ENCODE measurements at places on chromosomes 3 and 15.

DNA sequence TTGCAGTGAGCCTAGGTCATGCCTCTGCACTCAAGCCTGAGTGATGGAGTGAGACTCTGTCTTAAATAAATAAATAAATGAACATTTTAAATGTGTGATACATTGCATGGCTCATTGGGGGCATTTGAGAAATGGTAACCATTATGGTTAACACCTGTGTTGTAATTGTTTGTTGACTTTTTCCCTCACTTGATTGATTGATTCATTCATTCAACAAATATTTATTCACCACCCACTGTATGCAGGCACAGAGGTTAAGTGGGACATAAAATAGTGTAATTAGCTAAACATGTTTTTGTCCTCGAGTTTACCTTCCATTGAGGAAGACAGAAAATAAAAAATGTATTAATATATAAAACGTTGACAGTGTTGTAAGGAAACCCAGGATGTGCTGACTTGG is 127.1 kb upstream of the ANKRD28 start:
- no peak for DNase-seq

GRCh38 chr15:53384417-53384816 is 375.0 kb downstream of the WDR72 start:
- no peak for DNase-seq

- DNase-seq, result peak; percentile 14
Measured at GRCh38 chr3:114525278-114525677, 231.4 kb downstream of the TIGIT start.

- DNase-seq, result no peak
Measured at GRCh38 chr3:55623786-55624185, 136.7 kb upstream of the WNT5A start.

GRCh38 chr15:80509800-80510199 is 105.6 kb downstream of the ARNT2 start:
- no peak for DNase-seq

DNA sequence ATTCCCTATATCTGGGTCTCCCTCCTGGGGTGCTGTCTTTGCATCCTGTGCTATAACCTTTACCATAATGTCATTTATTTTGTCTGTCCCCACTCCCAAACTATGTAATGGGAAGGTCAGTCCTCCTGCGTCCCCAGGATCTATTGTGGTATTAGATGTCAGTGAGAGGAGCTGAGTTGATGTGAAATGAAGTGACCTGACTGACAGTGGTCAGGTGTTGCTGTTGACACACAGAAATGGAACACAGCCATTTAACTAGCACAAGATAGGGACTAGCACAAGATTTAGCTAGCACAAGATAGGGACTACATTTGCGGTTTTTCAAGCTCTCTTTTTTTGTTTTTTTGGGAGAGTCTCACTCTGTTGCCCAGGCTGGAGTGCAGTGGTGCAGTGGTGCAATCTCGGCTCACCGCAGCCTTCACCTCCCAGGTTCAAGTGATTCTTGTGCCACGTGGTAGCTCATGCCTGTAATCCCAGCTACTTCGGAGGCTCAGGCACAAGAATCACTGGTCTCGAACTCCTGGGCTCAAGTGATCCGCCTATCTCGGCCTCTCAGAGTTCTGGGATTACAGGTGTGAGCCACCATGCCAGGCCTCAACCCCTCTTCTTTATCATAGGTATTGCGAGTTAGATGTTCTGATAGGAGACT is 5.2 kb downstream of the NGRN start:
- no peak for DNase-seq

- no peak for DNase-seq
Measured at GRCh38 chr3:151856118-151856517, 17.3 kb upstream of the SUCNR1 start.

DNA sequence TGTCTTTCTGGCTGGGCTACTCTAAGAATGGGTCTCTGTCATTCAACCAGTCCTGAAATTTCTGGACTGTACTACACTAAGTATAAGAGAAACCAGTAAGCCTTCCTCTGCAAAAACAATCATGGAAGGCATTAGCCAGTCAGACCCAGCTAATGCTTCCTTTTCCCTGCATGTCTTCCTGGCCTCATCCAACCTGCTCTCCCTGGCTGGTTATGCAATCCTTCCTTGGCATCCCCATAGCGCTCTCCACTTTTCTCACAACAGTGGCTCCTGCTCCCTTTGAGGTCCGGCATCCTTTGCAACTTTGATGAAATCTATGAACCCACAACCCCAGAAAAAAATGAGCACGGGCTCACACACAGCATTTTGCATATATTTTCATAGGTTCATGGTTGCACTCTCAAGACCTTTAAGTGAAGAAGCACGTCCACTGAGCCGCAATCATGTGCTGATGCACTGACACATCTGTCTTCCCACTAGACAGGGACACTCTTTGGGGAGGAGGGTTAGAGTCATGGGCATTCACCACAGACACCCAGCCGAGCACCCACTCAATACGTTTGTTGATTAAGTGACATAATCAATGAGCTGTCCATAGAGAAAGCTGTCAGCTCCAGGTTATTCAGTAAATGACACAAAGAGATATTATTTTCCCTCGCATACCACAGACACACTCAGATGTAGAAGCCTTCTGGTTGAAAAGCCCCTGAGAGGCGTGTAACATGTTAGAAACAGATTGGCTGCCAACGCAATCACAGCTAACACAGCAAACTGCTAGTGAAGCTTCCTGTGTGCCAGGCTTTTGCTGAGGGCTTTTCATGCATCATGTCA is 66.7 kb downstream of the PLD1 start:
- DNase-seq, result no peak

- no peak for DNase-seq
Measured at GRCh38 chr3:24588629-24589512, 94.2 kb upstream of the THRB start.

- no peak for DNase-seq
Measured at GRCh38 chr3:177882124-177882648, 654.0 kb upstream of the KCNMB2 start.

DNA sequence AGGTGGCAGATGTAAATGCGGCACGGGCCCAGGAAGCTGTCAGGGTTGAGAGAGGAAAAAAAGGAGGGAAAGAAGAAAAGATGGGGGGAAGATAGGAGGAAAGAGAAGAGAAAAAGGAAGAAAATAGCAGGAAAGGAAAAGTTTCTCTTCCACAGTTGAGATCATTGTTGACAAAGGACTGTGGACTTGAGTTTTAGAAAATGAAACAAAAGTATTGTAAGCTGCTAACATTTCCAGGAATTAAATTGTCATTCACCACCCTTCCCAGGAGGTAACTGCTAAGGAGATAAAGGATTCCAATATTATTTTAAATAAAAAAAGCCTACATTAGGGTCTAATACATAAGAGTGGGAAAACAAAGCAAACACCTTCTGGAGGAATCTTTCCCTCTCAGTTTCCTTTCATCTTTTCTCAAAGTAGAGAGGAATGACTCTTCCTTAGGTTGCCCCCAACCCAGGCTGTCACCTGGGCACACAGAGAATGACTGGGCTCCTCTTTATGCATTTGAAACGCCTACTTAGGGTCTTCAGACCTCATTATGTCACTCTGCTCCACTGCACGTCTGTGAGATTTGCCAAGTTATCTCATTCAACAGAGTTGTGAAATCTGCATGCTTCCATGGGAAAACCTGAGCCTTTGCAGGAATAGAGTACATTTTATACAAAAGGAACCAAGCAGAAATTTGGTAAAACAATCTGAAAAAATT is 194.0 kb downstream of the TNIK start:
- no peak for DNase-seq

DNA sequence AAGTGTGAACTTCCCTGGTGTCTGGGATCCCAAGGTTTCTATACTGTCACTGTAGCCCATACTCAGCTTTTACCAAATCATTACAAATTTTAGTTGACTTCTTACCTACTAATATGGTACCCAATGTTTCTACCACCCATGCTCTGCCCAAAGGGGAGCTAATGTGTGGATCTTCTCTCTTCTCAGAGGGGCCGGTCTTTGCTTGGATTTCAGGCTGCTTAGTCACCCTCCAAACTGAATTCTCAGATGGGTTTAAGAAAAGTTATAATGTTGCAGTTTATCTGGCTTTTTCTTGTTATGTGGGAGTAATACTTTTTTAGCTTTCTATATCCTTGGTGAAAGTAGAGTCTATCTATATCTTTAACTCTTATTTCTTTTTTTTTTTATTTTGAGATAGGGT is 67.1 kb upstream of the AKAP13 start:
- DNase-seq, result no peak

DNA sequence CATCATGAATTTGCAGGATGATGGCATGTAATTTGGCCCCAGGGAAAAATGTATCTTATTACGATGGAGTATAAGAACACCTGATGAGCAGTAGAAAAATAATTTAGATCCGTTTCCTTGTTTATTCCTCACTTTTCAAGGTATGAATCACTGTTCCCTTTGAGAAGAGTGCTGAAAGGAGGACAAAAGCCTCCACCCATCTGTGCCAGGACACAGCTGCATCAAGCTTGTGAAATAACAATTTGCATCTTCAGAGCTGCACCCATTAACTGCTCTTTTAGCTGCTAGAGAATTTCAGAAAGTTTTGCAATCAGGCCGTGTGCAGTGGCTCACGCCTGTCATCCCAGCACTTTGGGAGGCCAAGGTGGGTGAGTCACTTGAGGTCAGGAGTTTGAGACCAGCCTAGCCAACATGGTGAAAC is 9.6 kb downstream of the CLDND1 start:
- DNase-seq, result peak; percentile 8

DNA sequence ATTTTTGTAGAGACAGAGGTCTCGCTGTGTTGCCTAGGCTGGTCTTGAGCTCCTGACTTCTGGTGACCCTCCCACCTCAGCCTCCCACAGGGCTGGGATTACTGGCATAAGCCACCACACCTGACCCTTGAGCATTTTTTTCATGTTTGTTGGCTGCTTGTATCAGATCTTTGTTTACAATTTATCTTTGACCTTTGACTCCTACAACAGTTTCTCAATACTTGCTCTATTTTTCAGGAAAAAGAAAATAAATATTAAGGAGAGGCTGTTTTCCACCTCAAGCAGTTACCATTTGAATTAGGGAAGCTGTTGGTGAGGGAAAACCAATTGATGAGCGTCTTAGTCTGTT is 44.5 kb downstream of the LIMD1 start:
- DNase-seq, result no peak

GRCh38 chr15:95522533-95522932 is 808.0 kb upstream of the NR2F2 start:
- DNase-seq, result peak; percentile 20

DNA sequence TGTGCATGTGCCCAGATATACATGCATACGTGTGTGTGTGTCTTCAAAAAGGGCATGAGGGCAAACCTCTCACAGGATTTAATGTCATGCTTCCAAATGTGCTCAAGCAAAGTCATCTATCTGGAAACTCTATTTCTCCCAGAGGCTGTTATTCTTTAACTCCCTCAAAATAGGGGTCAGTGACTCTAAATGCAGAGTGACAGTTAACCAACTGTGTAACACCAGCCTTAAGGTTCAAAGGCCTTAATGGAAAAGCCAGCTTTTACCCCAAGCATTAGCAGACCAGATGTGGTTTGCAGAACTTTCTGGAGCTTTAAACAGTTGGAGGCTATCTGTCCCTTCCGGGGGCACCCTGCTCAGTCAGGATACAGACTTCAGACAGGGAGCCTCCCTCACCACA is 70.4 kb upstream of the SLC7A14 start:
- DNase-seq, result no peak

DNA sequence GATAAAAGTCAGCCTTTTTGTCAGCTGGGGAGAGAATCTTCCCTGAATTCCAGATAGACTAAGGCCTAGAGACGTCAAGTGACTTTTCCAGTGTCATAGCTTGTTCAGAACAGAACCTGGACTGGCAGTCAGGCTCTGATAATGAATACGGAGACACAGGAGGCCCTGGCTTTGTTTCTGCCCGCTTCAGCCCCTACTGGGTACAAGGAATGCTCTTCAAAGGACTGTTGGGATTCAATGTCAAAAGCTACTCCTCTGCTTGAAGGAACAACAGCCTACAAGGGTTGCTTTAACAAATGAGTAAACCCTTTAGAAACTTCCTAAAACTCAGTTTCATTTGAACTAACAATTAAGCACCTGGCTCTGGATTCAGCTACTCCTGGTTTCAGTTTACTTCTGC is 412.3 kb downstream of the OXSM start:
- no peak for DNase-seq

GRCh38 chr15:76978522-76979330 is 16.2 kb upstream of the PSTPIP1 start:
- no peak for DNase-seq

DNA sequence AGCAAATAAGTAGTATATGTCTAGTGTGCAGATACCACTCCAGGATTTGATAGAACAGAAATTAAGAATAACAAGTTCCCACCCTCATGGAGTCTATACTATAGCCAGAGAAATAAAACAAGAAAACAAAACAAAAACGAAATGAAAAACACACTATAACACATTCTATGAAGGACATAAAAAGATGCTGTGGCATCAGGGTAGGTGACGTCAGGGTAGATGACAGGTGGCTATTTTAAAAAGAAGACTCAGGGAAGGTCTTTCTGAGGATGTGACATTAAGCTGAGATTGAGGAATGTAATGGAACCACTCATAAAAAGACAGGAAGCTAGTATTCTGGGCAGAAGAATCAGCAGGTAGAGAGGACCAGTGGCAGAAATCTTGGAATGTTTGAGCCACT is 469.6 kb downstream of the RAP2B start:
- DNase-seq, result no peak

- DNase-seq, result no peak
Measured at GRCh38 chr3:46293991-46294833, 52.0 kb downstream of the CCR3 start.

DNA sequence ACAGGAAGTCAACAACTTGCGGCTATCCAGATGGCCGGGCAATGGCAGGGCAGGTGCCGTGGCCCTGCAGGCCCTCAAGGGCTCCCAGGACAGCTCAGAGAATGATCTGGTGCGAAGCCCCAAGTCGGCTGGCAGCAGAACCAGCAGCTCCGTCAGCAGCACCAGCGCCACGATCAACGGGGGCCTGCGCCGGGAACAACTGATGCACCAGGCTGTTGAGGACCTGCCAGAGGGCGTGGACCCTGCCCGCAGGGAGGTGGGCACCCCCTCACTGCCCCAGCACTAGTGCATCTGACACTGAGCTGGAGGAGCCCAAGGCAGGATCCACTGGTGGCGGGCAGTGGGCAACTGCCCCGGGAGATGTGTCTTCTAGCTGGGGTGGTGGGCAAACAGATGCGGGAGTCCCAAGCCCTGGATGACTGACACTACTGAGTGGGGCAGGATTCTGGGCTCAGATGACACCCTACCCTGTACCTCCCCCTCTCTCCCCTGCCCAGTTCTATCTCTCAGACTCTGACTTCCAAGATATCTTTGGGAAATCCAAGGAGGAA is 15.9 kb downstream of the VILL start:
- DNase-seq, result no peak
